ENCODE measurements at places on chromosomes 3 and 15.

GRCh38 chr3:38834110-38834509 lies 18.1 kb upstream of the SCN10A start:
- DNase-seq, result no peak

GRCh38 chr15:31930967-31931366 lies 99.3 kb upstream of the CHRNA7 start:
- no peak for DNase-seq

DNA sequence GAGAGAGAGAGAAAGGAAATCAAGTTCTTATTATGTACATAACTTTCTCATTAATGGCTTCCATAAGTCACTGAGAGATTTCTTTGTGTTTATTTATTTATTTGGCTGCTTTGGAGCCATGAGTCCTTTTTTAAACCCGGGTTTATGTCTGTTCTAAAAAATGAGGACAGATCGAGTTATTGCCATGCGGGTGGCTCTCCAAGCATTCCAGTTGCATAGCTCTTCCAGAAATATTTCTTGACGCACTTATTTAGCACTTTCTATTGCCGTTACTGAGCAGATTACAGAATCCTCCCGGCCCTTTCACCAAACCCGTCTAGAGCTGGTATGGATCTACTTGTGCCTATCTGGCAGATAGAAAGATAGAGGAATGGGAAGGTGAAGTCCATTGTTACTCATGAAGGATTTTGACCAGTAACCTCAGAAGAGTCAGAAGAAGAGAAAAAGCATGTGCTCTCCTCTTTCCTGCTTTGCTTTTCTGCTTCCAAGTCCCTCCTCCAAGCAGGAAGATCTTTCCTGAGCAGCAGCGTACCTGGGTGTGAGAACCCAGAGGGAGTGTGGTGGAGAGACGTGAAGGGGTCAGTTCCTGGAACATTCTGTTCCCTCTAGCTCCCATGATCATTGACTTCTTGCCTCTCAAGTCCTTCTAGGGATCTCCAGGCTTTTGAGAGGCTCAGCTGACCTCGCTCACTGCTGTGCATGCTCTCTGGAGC lies 112.8 kb downstream of the LPP start:
- no peak for DNase-seq

GRCh38 chr3:151307131-151307530 lies 9.5 kb downstream of the GPR87 start:
- no peak for DNase-seq

- DNase-seq, result no peak
These were observed 106.4 kb downstream of the TUSC7 start for GRCh38 chr3:116815831-116816588.

Measured in NCI-H1417 treated with DMSO at 0.1 percent for 48 hours (cell line).